COR-L47 (cell line): ENCODE measurements at places on chromosomes 12 and 14.

- DNase-seq, result no peak
Observed at GRCh38 chr12:121001060-121001459, 15.2 kb downstream of the C12orf43 start.

DNA sequence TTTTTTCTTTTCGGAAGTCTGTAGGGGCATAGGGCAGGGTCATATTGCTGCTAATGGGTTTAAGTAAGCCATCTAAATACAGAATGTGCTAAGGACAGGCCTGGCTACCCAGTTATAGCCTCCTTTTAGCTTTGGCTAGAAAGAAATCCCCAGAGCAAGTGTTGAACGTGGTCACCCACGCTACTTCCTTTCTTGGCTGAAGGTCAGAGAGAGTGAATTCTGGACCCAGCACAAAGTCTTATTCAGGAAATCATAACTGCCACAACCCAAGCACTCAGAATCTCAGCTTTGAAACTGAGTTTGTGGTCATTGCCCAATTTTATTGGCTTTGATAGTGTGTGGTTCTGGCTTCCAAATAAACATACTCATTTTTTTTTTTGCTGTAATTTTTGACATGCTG is 542.1 kb upstream of the ATP2B1 start:
- DNase-seq, result no peak

DNA sequence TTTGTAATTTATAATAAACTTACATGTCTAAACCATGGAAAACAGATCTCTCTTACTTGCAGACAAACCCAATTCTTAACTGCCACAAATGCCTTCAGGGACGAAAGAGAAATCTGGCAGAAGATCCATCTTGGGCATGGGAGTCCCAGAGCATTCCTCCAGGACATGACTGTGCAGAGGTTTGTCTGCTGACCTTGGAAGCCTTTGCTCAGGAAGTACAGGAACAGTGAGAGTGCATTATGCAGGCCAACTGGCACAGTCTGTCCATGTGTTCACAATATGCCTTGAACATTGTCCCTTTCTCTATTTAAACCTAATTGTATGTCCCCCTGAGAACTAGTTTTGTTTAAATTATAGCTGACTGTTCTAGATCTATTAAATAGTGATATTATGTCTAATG is 467.1 kb downstream of the ATP23 start:
- no peak for DNase-seq

DNA sequence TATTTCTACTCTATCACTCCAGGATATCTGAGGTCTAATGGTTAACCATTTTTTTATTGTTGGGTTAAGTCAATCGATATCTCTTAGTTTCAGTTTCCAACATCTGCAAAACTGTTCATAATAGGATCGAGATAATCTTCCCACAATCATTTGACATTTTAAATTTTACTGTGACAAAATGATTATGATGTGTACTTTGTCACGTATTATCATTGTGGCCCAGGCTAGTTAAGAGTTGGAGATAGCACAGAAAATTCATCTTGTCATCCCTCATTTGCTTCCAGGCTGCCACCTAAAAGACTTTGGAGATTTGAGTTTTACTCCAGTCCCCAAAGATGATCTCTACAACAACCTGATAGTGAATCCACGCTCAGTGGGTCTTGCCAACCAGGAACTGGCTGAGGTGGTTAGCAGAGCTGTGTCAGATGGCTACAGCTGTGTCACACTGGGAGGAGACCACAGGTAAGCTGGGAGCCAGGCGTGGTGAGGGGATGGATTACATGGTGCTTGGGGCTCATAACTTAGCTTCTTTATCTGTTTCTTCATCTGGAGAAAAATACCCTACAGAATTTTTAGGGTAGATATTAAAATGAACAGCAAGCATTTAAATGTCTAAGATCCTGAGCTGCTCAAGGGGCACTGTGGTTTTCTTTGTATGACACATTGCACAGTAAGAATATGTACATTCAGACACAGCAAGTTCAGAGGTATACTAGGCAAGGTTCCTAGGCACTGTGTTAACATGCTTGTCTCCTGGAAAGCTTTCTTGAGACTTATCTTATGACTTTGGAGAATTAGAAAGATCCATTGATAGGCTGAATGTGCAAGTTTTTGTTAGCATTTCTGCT is 22.4 kb downstream of the ARG2 start:
- no peak for DNase-seq

DNA sequence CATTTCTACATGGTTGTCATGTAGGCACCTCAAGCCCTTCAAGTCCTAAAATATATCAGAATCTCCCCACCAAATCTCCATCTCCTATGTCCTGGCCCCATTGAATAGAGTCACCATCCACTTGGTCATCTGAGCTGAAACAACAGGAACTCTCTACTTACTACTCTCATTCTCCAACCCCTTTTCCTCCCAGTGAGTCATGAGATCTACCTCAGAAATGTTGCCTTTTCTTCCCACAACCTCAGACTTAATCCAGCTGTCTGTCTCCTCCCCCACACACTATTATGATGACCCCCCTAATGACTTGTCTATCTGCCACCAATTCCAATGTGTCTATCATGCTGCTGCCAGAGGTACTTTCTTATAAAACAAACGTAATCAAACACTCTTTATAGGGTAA is 72.3 kb upstream of the TMEM263 start:
- DNase-seq, result no peak

- DNase-seq, result no peak
Observed at GRCh38 chr12:57352166-57352565, 78.7 kb downstream of the R3HDM2 start.

DNA sequence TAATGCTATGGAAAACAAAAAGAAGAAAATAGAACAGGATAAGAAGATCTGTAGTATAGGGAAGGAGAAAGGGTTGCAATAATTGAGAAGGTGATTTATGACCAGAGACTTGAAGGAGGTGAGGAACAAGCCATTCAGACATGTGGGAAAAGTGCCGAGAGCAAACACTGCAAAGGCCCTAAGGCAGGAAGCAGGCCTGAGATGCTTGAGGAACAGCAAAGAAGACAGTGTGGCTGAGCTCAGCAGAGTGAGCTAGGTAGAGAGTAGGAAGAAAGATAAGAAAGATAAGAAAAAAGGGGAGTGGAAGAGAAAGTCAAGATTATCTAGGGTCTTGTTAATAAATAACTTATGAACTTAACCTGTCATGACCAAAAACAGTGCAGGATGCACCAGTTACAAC is 671.8 kb downstream of the RPS29 start:
- DNase-seq, result no peak

GRCh38 chr14:55136885-55137786 is 8.1 kb downstream of the LGALS3 start:
- DNase-seq, result no peak

GRCh38 chr14:105135700-105136395 is 32.7 kb downstream of the JAG2 start:
- no peak for DNase-seq

- no peak for DNase-seq
Observed at GRCh38 chr14:49008363-49008762, 577.8 kb downstream of the RPS29 start.

DNA sequence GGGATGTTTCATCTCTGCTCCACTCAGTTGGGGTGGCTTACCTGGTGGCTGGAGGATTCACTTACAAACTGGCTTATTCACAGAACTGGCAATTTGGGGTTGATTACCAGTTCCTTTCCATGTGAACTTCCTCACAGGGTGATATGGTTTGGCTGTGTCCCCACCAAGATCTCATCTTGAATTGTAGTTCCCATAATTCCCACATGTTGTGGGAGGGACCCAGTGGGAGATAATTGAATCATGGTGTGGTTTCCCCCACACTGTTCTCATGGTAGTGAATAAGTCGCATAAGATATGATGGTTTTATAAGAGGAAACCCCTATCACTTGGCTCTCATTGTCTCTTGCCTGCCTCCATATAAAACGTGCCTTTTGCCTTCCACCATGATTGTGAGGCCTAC is 26.9 kb upstream of the IGF1 start:
- no peak for DNase-seq

GRCh38 chr14:88060576-88060975 is 55.6 kb downstream of the GPR65 start:
- no peak for DNase-seq

DNA sequence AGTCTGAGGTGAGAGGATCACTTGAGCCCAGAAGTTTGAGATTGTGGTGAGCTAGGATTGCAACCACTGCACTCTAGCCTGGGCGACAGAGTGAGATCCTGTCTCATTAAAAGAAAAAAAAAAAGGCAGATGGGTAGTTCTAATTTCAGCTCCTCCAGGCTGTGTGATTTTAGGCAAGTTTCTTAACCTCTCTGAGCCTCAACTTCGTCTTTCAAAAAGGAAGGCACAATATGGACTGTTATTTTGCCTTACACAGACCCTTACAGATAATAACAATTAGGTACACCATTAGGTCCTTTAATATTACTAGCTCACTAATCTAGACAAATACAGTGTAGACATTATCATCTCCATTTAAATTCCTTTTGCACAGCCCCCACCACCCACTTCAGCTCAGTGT is 4.8 kb upstream of the CCDC177 start:
- no peak for DNase-seq
